Activated naive CD4-positive, alpha-beta T cell treated with anti-CD3 and anti-CD28 coated beads, Interleukin-2, amount 50 U/mL, for 16 hours (primary cell): ENCODE measurements at places on chromosomes 2 and 18.
A peak's percentile ranks its signal among the peaks of the same experiment; 100 is the strongest.

GRCh38 chr18:63095768-63096167 is 223.8 kb downstream of the BCL2 start:
- no peak for DNase-seq

GRCh38 chr2:213119061-213119809 is 32.2 kb downstream of the IKZF2 start:
- no peak for DNase-seq

DNA sequence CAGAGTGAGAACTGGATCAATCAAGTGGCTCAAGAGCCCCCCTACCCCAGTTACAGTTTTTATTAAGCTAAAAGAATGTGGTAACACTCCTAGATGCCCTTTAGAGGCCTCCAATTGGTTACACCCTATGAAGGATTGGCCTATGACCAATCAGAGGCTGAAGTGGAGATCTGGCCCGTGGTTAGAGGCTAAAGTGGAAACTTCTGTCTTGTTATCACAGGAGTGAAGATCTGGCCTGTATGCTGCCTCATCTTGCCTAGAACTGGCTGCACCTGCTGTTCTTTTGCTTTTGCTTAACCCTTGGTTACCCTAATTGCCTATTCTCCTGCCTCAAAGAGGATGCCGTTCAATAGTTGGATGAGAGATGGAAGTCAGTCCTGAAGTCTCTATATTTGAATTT is 100.1 kb upstream of the MAP2 start:
- no peak for DNase-seq

GRCh38 chr2:148981324-148981723 is 57.2 kb upstream of the LYPD6B start:
- DNase-seq, result no peak

- no peak for DNase-seq
These were observed 266.8 kb upstream of the CRIM1 start for GRCh38 chr2:36088716-36089328.

- no peak for DNase-seq
These were observed 148.7 kb downstream of the CABLES1 start for GRCh38 chr18:23283916-23284430.

DNA sequence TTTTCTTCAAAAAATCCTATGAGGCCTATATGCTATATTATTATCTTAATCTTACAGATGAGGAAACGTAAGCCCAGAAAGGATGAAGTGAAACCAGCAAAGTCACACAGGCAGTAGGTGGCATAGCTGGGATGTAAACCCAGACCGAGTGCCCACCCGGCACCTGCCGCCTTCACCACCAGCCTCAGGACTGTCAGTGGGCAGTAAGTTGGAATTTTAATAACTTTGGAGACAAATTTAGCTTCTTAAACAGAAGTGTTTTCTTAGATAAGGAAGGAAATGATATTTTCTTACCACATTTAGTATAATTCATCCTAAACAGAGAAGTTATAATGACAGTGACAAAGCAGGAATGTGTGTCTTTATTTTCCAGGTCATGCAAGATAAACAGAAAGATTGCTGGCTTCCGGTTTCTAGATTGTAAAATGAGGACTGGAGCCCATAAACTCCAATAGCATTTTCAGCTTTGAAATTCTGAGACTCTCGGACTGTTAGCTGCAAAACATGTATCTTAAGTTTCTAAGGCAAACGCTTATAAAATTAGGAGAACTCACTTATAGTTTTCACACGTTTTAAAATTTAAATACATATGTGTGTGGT is 59.3 kb downstream of the CD8B2 start:
- no peak for DNase-seq

DNA sequence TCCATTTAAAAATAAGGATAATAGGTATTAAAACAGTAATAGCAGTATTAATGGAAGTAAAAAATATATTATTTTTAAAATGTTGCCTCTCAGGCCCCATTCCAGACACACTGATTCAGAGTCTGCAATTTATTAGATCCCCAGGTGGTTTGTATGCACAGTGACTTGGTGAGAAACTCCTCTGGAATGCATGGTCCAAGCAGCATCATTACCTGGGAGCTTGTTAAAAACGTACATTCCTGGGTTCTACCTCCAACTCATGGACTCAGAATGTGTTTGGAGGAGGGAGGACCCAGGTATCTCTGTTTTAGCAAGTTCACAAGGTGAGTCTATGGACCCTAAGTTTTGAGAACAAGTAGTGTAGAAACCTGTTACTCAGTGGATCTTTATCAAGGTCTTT is 95.6 kb downstream of the ITGA4 start:
- DNase-seq, result no peak

GRCh38 chr2:237538901-237539300 is 27.5 kb upstream of the PRLH start:
- no peak for DNase-seq

GRCh38 chr2:202317080-202317857 is 51.7 kb downstream of the NOP58 start:
- no peak for DNase-seq

- DNase-seq, result no peak
These were observed 463.4 kb downstream of the EIPR1 start for GRCh38 chr2:2914252-2914651.

GRCh38 chr18:31741097-31741735 is 19.5 kb downstream of the SLC25A52 start:
- DNase-seq, result peak; percentile 44

- no peak for DNase-seq
These were observed 6.6 kb upstream of the CYP27C1 start for GRCh38 chr2:127226520-127227263.

GRCh38 chr2:129901754-129902415 is 77.6 kb upstream of the RAB6C start:
- DNase-seq, result no peak

GRCh38 chr2:68921646-68922045 is 31.0 kb downstream of the GKN2 start:
- no peak for DNase-seq

GRCh38 chr18:53443831-53444230 is 780.6 kb downstream of the MBD2 start:
- no peak for DNase-seq

GRCh38 chr18:3225588-3225987 is 5.8 kb upstream of the MYOM1 start:
- no peak for DNase-seq

- no peak for DNase-seq
These were observed 55.6 kb downstream of the CYP26B1 start for GRCh38 chr2:72092111-72092510.

- DNase-seq, result no peak
These were observed 221.3 kb upstream of the ITGA4 start for GRCh38 chr2:181235683-181236459.

DNA sequence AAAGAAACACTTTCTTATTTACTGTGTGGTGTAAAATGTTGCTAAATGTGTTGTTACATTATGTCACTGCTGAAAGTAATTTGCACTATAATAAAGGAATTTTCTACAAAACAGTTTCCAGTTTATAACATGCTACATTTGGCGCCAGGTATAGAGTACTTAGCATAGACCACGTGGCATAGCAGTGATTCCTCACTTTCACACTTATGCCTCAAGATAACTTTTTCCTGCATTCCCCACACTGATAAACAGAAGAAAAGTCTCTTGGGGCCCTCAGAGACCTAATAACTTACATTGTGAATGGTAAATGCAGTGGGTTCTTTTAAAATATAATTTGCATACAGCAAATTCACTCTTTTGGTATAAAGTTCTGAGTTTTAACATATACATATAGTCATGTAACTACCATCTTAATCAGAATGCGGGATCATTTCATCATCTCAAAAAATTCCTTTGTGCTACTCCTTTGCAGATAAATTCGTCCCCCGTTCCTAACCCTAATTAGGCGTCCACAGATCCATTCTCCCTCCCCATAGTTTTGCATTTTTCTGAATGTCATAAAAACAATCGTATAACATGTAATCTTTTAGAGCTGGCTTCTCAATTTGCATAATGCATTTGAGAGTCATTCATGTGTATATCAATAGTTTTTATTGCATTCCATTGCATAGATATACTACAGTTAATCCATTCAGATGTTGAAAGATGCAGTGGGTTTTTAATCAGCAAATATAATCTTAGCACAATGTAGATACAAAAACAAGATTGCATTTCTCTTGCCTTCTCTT is 7.5 kb downstream of the LGALSL start:
- no peak for DNase-seq

GRCh38 chr2:207219676-207220501 is 54.1 kb upstream of the KLF7 start:
- no peak for DNase-seq

- peak; percentile 56 for DNase-seq
These were observed 34.7 kb downstream of the NAPG start for GRCh38 chr18:10560452-10561045.

- no peak for DNase-seq
These were observed 3.0 kb downstream of the COL5A2 start for GRCh38 chr2:189176516-189176915.

DNA sequence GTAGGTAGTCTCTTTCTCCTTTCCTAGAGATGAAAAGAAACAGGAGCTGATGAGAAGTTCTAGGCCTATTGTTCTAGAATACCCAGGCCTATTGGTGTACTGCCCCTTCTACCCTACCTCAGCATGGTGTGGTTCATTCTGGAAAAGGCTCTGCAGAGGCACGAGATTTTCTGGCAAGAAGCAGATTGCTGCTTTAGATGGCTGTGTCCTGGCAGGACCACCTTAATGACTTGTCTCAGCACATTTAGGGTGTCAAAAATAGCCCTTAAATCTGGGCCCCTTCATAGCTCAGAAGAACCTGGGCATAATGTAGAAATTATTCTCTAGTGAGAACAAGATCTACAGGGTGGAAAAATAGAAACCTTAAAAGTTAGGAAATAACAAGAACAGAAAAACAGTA is 87.9 kb downstream of the BCL2L11 start:
- DNase-seq, result no peak

DNA sequence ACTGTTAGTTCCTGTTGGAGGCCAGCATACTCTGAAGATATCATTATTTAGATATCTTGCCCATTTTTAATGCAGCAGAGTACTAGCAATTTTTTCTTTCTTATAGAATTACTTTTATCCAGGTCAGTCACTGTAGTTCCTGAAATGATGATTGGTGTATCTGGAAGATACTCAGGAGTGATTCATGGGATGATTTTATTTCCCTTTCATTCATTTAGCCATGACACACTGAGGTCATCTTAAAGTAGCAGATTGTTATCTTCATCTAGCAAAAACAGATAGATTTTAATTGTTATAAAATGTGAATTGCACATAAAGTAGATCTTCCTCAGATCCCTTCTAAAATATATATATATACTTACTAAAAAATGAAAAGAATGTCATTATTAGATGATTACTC is 109.1 kb downstream of the PIK3C3 start:
- DNase-seq, result no peak

- DNase-seq, result no peak
These were observed 33.5 kb downstream of the CHST10 start for GRCh38 chr2:100383954-100384353.

DNA sequence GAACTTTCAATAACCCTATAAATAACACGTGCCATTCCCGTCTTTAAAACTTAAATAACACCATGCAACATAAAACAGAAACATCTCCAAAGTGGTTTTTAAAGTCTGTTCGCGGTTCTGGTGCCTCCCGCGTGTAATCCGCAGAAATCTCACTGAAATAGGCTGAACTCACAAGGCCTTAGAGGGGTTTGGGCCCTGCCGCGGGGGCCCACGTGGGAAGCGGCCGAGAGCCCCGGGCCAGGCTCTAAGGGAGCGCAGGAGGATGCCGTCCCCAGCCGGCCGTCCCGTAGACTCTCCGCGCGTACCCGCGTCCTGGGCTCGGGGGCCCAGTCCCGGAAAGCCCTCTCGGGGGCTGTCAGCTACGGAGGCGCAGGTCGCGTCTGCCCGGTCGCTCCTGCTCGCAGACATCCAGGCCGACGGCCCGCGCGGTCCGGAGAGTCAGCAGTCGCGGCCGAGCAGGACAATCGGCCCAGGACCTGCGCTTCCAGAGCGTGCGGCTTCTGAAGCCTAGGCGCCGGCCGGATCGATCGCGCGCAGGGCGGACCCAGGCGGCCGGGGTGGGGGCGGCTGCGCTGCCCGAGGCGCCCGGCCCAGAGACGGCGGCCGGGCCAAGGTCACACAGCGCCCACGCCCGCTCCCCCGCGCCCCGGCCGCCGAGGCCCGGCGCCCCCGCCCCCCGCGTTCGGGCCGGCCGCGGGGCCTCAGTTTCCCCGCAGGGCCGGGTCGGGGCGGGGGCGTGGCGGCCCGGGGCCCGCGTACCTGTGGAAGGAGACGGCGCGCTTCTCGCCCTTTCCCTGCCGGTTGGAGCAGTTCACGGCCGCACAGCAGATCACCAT is 558 bp downstream of the THAP4 start:
- peak; percentile 30 for DNase-seq

- no peak for DNase-seq
These were observed 112.1 kb upstream of the CDC42EP3 start for GRCh38 chr2:37783545-37783944.

GRCh38 chr2:217826520-217826919 is 176.3 kb downstream of the TNS1 start:
- no peak for DNase-seq

GRCh38 chr2:45696708-45697107 is 45.2 kb downstream of the PRKCE start:
- DNase-seq, result no peak
